Activated CD4-positive, alpha-beta T cell treated with anti-CD3 and anti-CD28 coated beads for 4 hours (primary cell): ENCODE measurements at places on chromosomes 13 and 19.

DNA sequence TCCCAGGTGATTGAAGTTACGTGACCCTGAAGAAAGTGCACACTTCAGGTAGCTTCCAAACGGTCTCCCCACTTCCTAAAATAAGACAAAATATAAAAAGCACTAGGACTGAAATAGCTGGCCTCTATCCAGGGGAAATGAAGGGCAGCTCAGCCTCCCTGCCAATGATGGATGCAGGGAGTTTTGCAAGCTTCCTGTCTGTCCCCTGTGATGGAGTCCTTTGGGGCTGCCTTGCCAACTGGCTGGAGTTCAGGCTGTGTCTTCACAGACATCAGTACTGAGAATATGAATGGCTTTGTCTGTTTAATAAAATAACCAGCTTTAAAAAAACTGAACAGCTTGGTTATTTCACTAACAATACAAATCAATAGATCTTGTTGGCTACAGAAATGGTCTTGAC, 101.4 kb upstream of the GPR12 start:
- no peak for DNase-seq

- DNase-seq: no peak
Observed at GRCh38 chr13:110157718-110158117, 149.2 kb downstream of the COL4A1 start.

- DNase-seq: no peak
Observed at GRCh38 chr19:54684527-54684926, 21.7 kb downstream of the LILRB4 start.

GRCh38 chr13:113924184-113924901, 49.5 kb downstream of the C13orf46 start:
- DNase-seq: no peak

DNA sequence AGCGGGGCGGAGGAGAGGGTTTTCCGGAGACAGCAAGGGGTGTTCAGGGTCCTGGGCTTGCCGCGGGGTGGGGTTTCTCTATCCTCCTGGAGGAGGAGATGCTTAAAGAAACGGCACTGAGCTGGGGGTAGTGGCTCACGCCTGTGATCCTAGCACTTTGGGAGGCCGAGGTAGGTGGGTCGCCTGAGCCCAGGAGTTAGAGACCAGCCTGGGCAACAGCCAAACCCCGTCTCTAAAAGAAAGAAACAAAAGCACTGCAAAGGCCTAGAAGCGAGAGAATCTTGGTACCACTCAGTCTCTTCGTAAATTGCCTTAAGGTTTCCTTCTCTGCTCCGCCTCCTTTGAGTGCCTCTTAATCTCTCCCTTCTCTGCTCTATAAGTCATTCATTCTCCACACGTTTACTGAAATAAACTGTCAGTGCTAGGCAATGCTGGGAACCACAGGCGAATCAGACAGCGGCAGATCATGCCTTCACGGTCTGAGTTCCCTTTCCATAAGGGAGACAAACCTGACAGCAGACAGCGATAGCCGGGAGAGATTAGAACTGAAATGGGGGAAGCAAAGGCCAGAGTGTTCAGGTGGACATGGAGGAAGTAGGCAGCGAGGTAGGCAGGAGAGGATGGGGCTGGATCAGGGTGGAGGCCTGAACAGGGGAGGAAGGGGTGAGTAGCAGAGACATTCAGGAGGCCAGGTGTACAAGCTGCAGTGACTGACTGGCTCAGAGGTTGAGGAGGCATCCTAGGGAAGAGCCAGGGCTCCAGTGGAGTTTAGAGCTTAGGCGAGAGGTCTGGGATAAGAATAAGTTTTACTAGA, 580 bp downstream of the EIF3K start:
- DNase-seq: no peak

GRCh38 chr13:39836038-39836437, 180.6 kb downstream of the COG6 start:
- DNase-seq: no peak

DNA sequence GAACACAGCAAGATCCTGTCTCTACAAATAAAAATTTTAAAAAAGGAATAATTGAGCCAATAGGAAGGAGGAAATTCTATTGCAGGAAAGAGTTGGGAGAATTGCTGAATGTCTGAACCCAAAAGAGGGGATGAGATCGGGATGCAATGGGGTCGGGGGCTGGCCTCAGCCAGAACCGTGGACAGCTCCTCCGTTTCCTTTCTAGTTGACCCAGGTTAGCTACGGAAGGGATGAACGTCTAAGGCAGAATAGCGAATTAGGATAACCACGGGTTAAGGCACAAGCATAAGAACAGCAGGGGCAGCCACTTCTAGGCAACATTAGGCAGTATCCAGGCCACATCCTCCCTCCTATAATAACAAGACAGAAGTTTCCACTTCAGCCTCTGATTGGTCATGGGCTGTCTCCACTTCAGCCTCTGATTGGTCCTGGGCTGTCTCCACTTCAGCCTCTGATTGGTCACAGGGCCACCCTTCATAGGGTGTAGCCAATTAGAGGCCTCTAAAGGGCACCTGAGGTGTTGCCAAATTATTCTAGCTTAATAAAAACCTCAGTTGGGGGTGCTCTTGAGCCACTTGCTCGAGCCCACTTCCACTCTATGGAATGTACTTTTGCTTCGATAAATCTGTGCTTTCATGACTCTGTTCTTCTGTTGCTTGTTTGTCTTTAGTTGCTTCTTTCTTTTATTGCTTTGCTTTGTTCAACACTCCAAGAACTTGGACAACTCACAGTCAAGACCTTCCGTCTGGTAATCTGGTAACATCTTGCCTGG, 24.9 kb upstream of the TPM4 start:
- DNase-seq: peak; percentile 20

- no peak for DNase-seq
Observed at GRCh38 chr13:73136776-73137175, 78.0 kb downstream of the KLF5 start.

GRCh38 chr19:33394006-33394722, 20.7 kb downstream of the CEBPG start:
- DNase-seq: no peak

- DNase-seq: no peak
Observed at GRCh38 chr19:30093966-30094755, 152.1 kb downstream of the URI1 start.

DNA sequence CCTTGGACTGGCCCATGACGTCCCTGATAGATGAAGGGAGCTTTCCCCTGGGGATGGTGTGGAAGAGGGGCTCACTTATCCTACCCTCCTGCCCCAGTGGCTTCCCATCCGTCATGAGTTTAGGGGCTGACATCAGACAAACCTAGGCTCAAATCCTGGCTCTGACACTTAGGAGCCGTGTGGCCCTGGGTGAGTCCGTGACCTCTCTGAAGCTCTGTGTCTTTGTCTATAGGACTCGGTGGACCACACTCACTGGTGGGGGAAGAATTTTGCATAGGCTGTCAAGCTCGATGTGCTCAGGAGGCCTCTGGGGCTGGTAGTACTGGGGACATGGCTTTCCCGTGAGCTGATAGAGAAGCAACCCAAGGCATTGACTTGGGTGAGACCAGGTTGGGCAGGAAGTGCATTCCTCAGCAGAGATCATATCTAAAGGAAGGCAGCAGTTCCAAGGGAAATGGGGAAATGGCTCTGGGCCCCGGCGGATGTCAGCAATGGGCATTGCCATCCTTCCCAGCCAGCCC, 17.4 kb upstream of the AP1M2 start:
- peak; percentile 10 for DNase-seq

GRCh38 chr19:1650650-1651567, 1.5 kb downstream of the TCF3 start:
- DNase-seq: peak; percentile 60

DNA sequence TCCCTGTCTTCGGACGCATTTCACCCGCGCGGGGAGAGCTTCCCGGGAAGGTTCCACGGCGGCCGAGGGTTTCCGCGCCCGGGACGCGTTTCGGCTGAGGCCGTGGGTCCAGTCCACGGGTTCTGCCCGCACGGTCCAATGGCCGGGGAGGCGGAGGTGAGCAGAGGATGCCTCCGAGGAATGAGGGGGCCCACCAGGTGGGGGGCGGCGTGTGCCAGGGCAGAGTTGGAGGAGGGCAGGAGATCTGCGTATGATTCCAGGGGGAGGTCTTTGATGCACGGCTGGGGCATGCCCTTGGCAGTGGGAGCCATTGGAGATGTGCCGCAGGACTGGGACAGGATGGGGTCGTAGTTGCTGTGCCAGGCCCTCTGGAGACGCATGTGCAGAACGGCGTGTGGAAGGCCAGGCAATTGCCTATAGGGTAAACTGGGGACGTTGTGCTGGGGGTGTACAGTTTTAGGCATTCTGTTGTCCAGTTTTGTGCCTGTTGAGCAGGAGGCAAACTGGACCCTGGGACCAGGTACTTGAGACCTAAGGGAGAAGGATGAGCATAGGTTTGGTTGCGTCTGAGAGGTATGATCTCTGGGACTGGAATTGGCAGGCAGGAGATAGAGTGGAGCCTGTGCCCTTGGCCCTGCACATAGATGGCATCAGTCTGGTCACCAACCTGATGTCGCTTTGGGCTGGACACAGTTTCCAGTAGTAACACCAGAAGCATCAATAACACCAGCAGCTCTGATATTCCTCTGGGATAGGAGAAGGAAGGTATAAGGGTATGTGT, 751 bp downstream of the ZNF584 start:
- no peak for DNase-seq

DNA sequence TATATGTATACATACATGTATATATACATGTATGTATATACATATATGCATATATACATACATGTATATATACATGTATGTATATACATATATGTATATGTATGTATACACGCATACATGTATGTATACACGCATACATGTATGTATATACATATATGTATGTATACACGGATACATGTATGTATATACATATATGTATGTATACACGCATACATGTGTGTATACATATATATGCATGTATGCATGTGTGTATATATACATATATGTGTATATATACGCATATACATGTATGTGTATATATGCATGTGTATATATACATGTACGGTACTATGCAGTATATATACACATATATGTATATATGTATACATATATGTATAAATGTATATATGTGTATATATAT, 2.6 kb upstream of the NCR1 start:
- DNase-seq: no peak

- no peak for DNase-seq
Observed at GRCh38 chr13:64305246-64305645, 2889.6 kb upstream of the PCDH20 start.

DNA sequence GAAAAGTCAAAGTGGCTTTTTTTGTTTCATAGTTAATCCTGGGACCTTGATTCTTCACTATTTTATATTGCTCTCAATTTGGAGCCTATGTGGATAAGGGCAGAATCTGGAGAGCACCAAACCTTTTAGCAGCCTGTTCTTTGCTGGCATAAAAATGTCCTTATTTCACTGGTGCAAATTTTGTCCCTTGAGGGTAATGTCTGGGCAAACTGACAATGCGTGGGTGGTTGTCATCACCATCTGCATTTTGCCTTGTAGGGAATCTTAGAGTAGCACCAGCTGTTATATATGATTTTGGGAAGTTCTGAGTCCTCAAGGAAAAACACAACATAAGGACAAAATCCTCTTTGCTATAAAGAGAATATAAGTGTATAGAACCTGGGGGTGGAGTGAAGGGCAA, 336.9 kb upstream of the HTR2A start:
- DNase-seq: no peak
